NCI-H510A treated with DMSO at 0.1 percent for 48 hours (cell line): ENCODE measurements at places on chromosomes 7 and 10.

- DNase-seq = no peak
These were observed 41.1 kb downstream of the BLVRA start for GRCh38 chr7:43799605-43800004.

GRCh38 chr10:108166401-108166800 lies 1001.9 kb upstream of the SORCS1 start:
- DNase-seq = no peak

GRCh38 chr7:2405601-2406345 lies 2.4 kb downstream of the CHST12 start:
- DNase-seq = no peak

- DNase-seq = no peak
These were observed 41.0 kb upstream of the OIT3 start for GRCh38 chr10:72852508-72852907.

DNA sequence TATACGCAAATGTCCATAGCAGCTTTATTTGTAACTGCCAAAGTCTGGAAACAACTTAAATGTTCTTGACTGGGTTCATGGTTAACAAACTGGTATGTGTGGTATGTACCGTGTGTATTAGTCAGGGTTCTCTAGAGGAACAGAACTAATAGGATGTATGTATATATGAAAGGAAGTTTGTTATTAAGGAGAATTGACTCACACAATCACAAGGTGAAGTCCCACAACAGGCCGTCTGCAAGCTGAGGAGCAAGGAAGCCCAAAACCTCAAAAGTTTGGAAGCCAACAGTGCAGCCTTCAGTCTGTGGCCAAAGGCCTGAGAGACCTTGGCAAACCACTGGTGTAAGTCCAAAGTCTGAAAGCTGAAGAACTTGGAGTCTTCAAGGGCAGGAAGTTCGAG lies 66.8 kb downstream of the TMEM168 start:
- DNase-seq = no peak

GRCh38 chr7:4134204-4134603 lies 547.9 kb upstream of the FOXK1 start:
- no peak for DNase-seq

GRCh38 chr10:43772171-43772570 lies 123.5 kb upstream of the ZNF32 start:
- no peak for DNase-seq

DNA sequence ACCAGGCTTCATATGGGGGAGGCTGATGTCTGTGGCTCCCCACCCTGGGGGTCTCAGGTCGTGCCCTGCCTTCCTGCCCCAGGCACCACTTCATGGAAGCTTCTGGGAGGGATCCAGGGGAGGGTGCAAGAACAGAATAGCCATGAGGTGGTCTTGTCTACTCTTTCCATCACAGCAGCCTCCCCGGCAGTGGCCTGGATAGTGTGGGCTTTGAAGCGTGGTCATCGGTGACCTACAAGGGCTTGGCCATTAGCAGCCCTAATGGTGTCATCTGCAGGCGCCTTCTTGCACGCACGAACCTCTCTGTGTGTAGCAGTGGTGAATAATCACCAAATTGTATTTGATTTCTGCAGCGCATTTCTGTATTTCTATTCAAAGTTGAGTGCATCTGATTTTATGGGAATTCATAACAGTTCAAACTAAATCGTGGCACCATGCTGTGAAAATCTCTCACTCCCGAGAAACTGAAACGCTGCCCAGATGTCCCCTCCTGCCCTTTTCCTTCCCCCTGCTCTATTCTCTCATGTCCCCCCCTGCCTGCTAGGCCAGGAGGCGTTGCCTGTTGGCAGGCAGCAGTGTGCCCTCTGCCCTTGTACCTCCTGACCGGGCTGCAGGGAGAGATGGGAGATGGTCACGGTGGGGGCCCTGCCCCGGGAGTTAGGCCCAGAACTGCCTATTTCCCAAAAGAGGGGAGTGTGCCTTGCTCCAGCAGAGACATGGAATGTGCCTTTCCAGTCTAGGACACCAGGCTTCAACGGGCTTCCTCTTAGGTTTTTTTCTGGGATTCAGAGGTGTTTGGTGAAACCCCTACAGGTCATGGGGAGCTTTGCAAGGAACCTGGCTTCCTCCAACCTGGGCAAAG lies 34.8 kb downstream of the CDH23 start:
- no peak for DNase-seq
